ENCODE measurements at places on chromosomes 2 and 18. TPM values are rescaled to one million over a fixed set of nuclear protein-coding genes. Genes with fewer than 3 reads are reported as not detected.

Gene CD28
- 2.5 TPM for polyA plus RNA-seq

- no peak for DNase-seq
These were observed 241.6 kb downstream of the CALCRL start for GRCh38 chr2:187206471-187206870.

DNA sequence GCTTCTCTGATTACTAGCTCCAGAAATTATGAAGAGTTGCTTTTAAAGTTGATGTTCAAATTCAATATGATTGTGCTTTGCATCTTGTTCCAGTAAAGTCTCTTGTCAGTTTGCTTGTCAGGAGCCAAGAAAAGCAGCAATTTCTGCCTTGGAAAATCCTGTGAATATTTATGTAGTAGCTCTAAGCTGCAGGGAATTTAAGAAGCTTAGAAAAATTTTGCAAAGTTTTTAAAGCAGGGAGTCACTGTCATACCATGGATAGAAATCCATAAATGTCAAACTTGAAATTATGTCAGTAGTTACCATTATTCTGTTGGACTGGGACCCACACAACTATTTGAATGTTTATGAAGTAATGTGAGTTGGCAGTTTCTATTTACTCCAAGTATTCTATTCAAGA lies 169.3 kb downstream of the TMEM200C start:
- no peak for DNase-seq

Gene C2orf80
- 0.25 TPM for polyA plus RNA-seq

- DNase-seq: no peak
These were observed 15.4 kb downstream of the PTPN4 start for GRCh38 chr2:119775102-119775501.

Gene IL1F10
- polyA plus RNA-seq: not detected

DNA sequence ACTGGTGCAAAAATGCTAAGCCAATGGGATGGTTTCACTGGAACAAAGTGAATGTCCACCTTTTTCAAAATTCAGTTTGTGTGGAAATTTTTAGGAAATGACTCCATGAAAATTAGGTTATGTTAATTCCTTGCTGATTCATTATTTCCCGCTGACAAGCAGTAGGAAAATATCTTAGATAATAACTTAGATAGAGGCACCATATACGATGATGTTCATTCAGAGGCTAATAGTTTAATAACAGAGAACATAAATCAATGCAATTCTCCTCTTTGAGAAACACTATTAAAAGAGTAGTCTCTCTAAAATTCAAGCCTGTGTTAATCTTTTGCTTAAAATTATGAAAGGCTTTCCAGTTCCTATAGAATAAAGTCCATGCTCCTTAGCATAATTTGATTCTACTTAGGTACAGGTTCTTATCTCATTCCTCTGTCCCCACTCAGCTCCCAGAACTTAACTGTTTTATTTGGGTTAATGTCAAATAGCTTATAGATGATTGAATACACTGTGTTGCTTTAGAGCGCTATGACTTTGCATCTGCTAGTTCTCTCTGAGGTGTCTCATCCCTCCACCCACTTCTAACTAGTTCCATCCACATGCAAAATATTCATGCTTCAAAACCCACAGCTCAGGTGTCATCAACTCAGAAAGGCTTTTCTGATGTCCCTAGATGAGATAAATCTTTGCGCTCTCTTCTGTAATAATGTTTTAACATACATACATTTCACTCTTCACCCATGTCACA lies 503.6 kb downstream of the ERBB4 start:
- DNase-seq: no peak

- no peak for DNase-seq
These were observed 650 bp upstream of the AFG3L2 start for GRCh38 chr18:12377556-12378197.

Gene OR6B3
- polyA plus RNA-seq: not detected

GRCh38 chr2:178404368-178404767 lies 46.6 kb downstream of the PRKRA start:
- DNase-seq: no peak

Gene MRPL19
- polyA plus RNA-seq: 62.9 TPM

GRCh38 chr2:191479680-191480023 lies 198.3 kb upstream of the NABP1 start:
- DNase-seq: no peak

DNA sequence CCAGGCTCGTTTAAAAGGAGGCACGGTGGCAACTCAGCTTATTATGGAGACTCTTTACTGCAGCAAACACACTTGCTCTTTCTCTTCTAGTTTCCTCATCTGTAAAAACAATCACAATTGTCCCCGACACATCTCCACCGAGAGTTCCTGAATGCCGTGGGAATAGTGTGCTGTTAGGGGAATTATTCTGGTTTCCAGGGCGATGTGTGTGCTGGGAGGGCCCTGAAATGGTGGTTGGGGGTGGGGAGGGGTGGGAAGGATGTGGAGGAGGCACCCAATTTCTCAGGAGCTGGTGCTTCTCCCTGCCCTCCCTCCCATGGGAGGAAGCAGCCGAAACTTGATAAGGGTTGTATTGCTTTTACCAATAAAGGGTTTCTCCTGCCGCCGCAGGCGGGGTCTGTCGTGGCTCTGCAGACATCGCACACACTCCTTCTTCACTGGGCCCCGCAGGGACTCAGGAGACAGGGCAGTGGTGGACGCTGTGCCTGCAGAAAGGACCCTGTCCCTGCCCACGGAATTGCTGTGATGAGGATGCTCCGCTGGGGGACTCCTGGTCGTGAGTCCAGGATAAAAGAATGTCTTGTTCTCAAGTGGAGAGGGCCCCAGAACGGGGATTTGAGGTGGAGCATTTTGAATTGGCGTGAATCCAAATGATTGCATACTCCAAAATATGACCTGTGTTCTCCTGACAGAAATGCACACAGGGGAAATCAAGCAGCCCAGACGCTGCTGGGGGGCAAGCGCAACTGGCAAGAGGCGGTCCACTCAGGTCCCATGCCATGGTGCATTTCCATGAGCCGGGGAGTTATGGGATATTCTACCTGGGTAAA lies 119.2 kb downstream of the ACKR3 start:
- DNase-seq: no peak

Gene PMAIP1
- 3.3 TPM for polyA plus RNA-seq

GRCh38 chr2:236166796-236167296 lies 1.3 kb downstream of the GBX2 start:
- DNase-seq: no peak

Gene GKN1
- not detected for polyA plus RNA-seq

GRCh38 chr2:108388045-108388444 lies 10.3 kb downstream of the SULT1C4 start:
- DNase-seq: no peak

GRCh38 chr2:150916467-150917396 lies 344.9 kb downstream of the RBM43 start:
- DNase-seq: no peak

DNA sequence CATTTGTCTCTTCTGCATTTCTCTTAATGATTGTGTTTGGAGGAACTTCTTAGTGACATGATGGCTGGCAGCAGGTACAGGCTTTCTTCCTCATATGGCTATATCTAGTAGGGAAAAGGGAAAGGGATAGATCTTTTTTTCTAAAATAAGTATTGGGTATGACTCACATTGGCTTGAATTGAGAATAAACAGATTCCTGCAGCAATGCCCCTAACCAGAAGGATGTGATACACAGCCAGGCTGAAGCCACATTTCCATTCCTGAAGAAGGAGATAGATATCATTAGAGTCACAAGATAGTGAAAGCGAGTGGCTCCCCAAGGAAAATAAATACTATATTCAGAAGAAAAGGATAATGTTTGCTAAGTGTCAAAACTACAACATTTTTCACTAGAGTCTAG lies 61.1 kb downstream of the VWC2L start:
- no peak for DNase-seq

Gene PFN4
- 1.5 TPM for polyA plus RNA-seq

Gene DQX1
- polyA plus RNA-seq: 0.19 TPM

DNA sequence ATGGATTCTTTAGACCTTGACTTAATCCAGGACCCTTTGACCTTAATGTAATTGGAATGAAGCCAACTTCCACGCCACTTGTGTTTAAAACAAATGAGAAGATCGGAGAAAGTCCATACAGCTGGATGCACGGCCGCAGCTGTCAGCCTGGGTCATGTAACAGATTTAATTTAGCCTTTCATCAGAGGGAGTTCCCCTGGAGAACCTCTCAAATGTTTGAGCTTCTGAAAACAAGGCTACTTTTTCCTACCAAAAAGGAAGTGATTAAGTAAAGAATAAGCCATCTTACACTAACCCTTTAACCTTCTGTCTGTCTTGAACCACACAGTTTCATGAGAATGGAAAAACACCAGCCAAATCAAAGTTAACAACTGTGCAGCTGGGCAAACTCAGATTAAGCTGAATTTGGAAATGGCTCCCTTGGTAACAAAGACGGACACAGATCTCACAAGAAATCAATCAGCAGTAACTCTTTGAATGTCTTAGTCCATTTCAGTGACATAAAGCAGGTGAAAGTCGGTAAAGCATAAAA lies 103.6 kb downstream of the DOCK10 start:
- DNase-seq: peak; percentile 31

- no peak for DNase-seq
These were observed 59.1 kb upstream of the BOD1L2 start for GRCh38 chr18:57087644-57088376.

DNA sequence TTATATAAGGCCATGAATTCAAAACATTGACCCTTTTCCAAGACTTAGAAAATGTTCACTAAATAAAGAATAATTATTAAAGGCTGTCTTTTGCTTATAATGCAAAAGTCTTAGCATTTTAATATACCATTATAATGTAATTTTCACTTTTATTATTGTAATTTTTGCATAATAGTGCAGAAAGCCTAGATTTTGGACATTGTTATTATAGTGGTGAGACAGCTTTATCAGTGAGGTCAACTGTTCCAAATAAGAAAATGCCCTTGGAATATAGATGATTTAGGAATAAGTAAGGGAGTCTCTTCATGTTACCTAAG lies 56.6 kb downstream of the ATIC start:
- DNase-seq: no peak

DNA sequence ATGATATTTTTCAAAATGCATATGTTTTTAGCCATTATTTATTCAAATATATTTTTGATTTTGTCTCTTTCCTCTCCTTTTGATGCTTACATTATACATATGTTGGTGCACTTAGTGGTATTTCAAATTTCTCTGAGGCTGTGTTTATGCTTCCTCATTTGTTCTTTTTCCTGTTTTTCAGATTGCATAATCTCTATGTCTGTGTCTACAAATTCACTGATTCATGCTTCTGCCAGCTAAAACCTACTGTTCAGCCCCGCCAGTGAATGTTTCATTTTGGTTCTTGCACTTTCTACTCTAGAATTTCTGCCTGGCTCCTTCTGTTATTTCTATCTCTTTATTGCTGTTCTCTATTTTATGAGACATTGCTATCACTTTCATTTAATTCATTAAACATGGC lies 951.7 kb upstream of the CNTNAP5 start:
- no peak for DNase-seq

Gene POTEC
- polyA plus RNA-seq: 0.09 TPM

Gene VWC2L
- 0.06 TPM for polyA plus RNA-seq

Gene SERPINB3
- polyA plus RNA-seq: 0.14 TPM

Gene ILKAP
- 42.5 TPM for polyA plus RNA-seq

DNA sequence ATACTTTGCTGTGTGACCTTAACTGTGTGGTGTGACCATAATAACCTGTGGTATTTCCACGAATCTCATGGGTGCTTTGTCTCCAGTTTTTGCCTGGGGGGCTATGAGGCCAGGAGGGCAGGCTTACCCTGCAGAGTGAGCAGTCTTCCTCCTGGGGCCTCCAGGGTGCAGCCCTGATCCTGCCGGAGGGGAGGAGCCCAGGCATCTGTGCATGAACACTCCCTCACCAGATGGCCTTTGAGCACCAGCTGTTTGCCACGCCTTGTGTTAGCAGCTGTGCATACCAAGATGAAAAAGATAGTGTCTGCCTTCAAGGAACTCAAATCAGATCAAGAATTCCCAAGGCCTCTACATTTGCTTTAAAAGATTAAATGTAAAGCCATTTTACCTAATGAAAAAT lies 75.0 kb upstream of the RBM44 start:
- DNase-seq: no peak

Gene TMEFF2
- polyA plus RNA-seq: 10.9 TPM

GRCh38 chr2:54191361-54192135 lies 64.5 kb downstream of the TSPYL6 start:
- no peak for DNase-seq

GRCh38 chr18:28767727-28768211 lies 590.8 kb upstream of the CDH2 start:
- no peak for DNase-seq

GRCh38 chr2:109497463-109497862 lies 116.3 kb downstream of the SEPTIN10 start:
- no peak for DNase-seq

Gene GPD2
- 20.8 TPM for polyA plus RNA-seq

Gene HOXD13
- polyA plus RNA-seq: 0.17 TPM

GRCh38 chr18:49669403-49669802 lies 107.5 kb downstream of the LIPG start:
- no peak for DNase-seq

DNA sequence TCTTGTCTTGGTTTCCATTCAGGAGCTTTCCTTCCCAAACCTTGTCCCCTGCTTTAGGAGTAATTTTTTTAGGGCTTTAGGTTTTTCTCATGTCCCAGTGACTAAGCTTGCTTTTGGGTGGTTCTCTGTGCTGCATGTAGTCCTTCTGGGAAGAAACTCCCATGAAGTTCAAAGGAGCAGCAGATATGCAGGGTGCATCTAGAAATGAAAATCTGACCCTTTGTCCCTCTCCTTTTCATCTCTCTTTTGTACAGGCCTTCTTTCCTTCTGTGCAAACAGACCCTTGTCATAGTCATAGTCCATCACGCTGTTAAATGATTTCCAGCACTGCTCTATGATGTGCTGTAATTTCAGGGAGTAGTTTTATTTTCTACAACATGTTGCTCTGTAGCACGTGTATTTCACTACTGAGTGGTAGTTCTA lies 20.4 kb downstream of the FMNL2 start:
- DNase-seq: no peak

Gene AKAIN1
- not detected for polyA plus RNA-seq

DNA sequence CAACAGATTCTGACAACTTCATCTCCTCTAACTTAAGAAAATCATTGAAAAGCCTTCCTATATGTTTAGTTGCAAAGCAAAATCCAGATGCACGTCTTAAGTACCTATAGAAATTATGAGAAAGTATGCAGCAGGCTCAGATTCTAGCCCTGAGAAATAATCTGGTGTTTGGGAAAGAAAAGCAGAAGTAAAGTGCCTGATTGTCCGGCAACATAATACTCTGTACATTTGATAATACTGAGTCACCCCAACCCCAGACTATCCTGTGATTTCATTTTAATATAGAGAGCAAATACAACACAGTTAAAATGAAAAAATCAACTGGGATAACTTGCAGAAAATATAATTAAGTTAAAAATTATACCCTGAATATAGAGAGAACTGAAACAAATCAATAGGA lies 13.5 kb downstream of the RFX8 start:
- no peak for DNase-seq

DNA sequence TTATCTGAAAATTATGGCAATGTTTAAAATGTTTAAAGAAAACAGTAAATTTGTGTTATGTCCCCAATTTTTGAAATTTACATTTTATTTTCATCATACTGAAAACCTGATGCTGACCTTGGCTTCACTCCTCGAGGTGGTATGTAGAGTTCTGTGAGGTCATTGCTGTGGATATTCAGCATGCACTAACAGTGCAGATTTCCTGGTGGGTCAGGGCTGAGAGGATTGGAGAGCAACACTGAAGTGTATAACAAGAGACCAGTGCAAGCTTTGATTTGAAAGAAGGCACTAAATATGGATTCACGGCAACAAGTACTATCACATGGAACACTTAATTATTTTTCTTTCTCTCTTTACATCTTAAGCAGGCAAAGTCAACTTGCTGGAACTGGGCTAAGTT lies 134.1 kb downstream of the SLC8A1 start:
- no peak for DNase-seq

Gene GREB1
- polyA plus RNA-seq: 12.5 TPM
